ENCODE measurements at places on chromosomes 13 and 19.

DNA sequence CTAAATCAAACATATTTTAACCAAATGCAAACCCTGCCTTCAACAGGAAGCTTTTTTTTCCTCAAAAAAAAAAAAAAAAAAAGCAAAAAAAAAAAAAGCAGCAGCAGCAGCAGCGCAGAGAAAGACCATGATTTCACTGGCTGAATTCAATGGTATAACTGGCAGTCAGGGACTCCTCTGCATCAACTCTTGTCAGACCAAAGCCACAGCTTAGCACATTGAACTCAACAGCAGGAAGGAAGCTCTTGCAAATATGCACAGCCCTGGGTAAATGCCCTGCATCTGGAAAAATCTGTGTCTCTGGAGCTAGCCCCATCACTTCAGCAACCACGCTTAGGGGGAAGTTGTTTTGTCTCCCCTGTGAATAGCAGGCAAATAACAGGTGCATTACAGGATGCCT, 17.6 kb upstream of the DHRS12 start:
- no peak for DNase-seq

- no peak for DNase-seq
These were observed 157.0 kb downstream of the KDM4B start for GRCh38 chr19:5125797-5126497.

DNA sequence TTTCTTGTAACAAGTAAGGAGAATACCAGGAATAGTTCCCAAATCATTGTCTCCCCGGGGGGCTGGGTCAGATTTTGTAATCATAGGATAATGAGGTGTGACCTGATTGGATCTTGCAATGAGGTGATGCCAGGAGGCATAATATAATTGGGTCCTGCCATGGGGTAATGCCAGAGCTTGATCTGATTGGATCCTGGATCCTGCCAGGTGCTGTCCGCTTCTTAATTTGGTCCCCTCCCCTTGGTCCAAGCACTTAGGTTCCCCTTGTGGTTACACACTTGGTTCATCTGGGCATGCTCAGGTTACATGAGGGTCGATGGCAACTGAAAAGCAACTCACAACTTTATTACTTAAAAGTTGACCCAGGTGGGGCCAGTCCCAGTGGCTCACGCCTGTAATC, 20.1 kb downstream of the RASL11A start:
- DNase-seq, result no peak

DNA sequence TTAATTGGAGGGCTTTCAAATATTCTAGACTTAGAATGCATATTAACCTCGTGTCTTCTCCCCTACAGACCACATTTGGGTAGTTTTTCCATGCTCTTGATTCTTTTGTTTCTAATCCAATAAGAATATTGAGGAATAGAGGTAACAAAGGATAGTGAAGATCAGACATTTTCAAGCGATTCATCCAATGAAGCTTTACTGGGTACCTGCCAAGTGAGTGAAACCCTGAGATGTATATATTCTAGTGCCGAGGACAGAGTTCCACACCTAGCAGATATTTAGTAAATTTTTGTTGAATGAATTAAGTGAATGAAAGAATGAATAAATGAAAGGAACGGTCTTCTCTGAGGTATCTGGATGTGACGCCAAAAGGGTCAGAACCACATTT, 442 bp upstream of the RFC3 start:
- no peak for DNase-seq

- no peak for DNase-seq
These were observed 56.1 kb downstream of the ENOX1 start for GRCh38 chr13:43730642-43731041.

- no peak for DNase-seq
These were observed 12.4 kb downstream of the C19orf44 start for GRCh38 chr19:16508546-16508945.

- DNase-seq, result no peak
These were observed 156.3 kb downstream of the TBC1D4 start for GRCh38 chr13:75325711-75326110.

- DNase-seq, result no peak
These were observed 7.4 kb downstream of the C19orf25 start for GRCh38 chr19:1471515-1472160.

Data from keratinocyte (primary cell).